ENCODE measurements at places on chromosomes 7 and 10.

DNA sequence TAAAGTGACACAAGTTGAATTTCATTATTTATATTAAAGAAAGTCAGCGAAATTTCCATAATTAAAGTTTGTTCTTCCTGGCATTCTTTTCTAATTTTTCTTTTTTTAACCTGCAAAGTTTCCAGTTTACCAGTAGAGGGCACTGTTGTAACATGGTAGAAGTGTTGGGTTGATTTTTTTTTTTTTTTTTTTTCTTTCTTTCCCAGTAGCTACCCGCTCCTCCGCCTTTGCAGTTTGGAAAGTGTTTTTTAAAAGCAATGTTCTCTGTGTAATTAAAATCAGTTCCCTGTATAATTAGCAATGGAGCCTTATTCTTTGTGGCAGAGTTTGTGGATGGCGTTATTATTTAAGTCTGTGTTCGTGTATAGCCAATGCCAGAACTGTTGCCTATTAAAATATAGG, 53.7 kb downstream of the TAF3 start:
- no peak for DNase-seq

GRCh38 chr10:124827474-124827873, 25.9 kb downstream of the ABRAXAS2 start:
- DNase-seq = no peak

DNA sequence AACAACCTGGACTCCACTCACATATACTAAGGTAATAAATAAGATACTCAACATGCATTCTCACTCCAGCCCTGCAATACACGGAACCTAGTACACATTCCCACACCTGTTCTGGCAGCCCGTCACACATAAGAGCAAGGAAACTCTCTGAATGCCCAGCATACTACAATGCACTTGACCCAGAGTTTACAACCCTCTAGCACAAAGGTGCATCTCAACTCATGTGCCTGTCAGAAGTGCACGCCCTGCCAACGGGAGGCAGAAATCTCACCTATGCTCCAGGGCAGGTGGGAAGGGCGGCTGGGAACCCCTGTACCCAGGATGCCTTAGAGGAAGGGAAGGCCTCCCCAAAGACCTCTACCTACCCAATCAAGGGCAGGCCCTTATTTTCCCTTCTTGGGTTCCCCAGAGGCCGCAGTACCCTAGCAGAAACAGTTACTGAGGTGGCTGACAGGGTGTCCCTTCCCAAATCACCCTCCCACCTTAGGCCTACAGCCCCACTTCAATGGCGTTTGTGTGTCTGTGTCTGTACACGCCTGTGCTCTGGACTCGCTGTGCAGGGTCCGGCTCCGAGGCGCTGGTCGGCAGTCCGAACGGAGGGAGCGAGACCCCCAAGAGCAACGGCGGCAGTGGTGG, 2.0 kb downstream of the EVX1 start:
- no peak for DNase-seq

GRCh38 chr10:126349676-126350075, 38.6 kb downstream of the ADAM12 start:
- no peak for DNase-seq

DNA sequence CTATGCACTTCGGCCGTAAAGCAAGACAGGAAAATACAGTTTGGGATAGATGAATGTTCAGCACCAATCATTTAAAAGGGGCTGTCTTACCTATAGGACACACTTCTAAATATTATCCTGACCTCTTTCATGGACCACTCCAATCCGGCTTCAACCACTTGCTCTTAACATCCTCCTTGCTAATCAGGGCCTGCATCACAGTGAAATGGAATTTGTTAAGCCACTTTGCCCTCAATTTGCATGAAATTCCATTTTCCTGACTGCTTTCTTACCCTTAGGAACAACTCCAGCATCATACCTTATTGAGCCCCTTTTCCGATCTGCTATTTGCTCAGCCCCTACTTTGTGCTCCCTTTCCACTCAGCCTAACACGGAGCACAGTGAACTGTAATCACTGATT, 667.3 kb downstream of the PHTF2 start:
- DNase-seq = no peak

DNA sequence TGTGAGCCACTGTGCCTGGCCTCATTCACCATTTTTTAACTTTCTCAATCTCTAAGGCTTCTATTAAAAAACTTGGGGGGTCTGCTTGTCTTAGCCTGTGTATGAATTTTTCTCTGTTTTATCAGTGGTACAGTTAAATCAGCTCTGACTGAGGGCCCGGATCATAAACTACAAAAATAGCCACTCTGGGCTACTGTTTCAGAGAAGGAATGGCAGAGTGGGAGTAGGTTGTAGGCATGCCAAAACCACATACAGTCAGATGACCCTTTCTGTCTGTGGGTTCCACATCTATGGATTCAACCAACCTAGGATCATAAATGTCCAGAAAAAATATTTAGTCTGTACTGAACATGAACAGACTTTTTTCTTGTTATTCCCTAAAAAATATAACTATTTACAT, 21.3 kb downstream of the TBC1D12 start:
- no peak for DNase-seq

DNA sequence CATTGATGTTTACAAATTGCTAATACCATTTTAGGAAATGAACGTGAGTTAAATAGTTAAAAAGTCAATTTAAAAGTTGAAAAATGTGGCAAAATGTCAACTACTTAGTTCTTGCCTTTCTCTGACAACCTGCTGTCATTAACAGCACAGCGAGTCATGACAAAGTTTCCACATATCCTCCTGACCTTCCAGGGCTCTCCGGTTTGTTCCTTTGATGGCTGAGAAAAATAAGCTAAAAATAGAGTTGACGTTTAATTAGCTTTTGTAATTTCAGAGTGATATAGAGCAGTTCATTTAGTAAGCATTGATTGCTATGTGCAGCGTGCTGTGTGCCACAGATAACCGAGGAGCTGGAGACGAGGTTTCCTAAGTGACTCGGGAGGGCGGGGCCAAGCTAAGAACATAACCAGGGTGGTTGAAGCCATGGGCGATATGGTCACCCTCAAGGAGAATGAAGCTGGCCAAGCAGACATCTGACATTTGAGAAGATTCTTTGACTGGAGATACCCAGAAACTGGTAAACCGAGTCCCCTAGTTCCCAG, 47.9 kb downstream of the OGDH start:
- no peak for DNase-seq

DNA sequence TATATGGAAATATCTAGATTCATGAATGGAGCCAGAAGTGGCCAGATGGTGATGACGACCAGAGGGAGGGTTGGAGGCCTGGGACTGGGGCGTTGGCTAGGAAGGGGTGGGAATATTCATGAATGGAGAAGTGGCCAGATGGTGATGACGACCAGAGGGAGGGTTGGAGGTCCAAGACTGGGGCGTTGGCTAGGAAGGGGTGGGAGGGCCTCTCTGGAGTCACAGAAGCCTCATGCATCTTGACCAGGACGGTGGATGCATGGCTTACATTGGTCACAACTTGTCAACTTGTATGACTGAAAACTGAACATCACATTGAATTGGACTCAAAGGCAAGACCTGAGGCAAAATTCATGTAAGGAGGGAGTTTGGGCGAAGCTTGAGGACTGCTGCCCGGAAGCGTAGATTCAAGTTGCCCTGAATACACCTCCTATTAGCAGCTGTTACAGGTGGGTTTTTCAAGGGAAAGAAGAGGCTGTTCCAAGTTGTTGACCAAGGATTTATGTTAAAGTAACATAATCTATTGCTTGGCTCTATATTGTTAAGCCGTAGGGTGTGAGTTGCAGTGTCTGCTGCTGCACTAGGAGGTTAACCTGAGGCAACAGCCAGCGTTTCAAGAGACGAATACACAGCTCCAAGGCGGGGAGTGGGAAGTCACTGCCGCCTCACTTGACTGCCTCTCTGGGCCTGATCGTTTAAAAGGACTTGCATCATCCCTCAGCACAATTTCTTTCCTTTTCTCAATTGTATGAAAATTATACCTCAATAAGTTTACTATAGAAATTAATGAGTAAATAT, 55.1 kb upstream of the FAM20C start:
- DNase-seq = no peak

DNA sequence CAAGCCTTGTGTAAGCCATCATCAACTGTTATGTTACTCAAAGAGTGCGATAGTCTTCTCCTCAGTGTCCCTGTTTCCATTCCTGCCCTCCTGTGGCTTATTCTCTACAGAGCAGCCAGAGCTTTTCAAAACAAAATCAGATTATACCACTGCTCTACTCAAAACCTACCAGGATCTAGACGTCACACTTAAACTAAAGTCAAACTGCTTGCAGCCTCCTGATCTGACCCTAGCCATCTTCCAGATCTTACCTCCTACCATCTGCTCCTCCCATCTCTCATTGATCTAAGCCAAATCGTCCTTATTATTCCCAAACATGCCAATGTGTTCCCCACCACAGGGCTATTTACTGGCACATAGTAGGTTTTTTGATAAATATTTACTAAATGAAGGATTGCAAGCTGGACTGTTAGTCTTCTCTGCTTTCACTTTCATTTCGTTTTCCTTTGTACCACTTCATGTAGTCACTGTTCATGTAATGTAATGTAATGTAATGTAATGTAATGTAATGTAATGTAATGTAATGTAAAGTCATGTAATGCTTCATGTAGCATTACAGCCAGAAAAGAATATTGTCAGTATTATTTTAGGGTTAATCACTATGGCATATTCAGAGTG, 116.1 kb downstream of the GPR37 start:
- DNase-seq = no peak

DNA sequence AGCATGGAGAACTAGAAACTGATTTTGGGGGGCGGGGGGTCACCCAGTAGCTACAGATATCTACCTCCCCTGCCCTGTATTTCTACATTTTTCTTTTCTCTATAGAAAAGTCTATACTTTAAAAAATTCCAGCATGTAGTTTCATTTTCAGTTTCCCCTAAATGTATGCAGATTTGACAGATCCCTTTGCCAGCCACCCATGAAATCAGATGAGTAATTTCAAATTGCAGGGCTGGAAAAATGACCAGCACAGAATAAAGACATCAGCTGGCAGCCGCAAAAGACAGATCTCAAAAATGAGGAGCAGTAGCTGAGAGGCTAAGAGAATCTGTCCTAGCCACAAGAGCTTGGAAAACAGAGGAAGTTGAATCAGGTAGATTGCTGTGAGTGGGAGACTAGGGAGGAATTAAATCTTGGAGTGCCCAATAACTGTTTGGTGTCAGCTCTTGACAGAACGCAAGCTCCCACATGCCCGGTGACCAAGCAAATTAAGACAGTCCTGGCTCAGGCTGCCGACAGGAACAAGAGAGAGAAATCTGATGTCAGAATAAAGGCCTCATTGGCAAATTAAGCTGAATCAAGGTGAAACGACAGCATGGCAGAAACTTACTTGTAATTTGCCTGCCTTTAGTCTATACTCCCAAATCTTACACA, 24.5 kb downstream of the ADRB1 start:
- DNase-seq = no peak

DNA sequence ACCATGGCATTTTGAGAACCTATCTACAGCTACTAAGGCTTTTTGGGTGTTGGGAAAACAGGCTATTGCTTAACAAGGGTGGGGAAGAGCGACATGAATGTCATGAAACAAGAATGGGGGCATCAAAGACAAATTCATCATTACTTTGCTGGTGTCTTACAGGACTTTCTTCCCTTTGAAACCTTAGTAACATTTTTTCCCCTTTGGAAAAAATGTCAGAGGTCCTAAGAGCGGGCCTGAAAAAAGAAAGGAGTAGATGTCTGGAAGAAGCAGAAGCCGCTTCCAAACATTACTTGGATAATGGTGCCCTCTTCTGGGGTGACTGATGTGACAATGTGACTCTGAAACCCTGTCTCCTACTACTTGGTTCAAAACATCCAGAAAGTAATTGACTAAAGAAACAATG, 3.8 kb upstream of the DDX50 start:
- no peak for DNase-seq

GRCh38 chr7:145020454-145020853, 184.6 kb upstream of the TPK1 start:
- no peak for DNase-seq

GRCh38 chr7:80231707-80232106, 97.1 kb downstream of the GNAI1 start:
- DNase-seq = no peak

GRCh38 chr7:114112806-114113205, 194.0 kb upstream of the PPP1R3A start:
- no peak for DNase-seq

- no peak for DNase-seq
Observed at GRCh38 chr7:84274029-84274638, 79.5 kb upstream of the SEMA3A start.

DNA sequence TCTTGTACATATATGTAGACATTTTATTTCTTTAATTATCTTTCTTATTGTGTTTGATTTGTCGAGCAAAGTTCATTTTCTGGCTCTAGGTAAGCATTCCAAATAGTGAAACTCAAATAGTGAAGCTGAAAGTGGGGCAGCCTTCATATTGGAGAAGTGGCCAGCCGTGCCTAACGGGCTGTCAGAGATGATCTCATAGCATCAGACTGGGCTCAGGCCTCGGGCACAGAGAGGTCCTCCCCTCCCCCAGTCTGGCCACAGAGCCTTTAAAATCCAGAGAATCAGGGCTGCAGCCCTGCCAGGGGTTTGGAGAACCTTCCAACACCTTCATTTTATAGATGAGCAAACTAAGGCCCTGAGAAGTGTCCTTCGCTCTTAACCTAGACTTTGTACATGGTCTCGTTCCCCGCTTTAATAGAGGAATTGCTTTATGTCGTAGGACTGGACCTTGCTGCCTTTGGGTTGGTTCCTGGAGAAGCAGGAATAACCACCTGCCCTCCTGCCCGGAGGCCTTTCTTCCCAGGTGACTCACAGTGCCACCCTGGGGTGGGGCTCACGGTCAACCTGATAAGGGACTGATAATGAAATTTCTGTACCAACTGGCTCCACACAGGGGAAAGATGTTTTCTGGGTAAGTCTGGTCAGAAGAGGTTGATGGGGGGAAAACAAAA, 7.3 kb downstream of the TSPAN15 start:
- DNase-seq = no peak

DNA sequence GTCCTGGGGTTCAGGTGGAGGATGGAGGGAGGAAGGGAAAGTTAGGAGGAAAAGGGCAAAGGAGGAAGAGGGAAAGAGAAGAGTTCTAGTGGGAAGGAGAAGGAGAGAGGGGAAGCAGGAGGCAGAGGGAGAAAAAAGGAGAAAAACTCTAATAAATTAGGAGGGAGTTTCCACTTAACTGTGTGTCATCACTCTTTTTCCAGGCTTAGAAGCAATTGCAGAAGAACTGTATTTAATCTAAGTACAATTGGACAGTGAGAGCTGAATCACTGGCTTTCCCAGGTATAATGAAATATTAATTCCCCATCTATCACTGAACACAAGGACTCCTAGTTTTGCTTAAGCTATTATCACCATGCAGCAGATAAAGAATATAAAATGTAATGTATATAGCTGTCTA, 76.8 kb downstream of the CREB3L2 start:
- DNase-seq = no peak

DNA sequence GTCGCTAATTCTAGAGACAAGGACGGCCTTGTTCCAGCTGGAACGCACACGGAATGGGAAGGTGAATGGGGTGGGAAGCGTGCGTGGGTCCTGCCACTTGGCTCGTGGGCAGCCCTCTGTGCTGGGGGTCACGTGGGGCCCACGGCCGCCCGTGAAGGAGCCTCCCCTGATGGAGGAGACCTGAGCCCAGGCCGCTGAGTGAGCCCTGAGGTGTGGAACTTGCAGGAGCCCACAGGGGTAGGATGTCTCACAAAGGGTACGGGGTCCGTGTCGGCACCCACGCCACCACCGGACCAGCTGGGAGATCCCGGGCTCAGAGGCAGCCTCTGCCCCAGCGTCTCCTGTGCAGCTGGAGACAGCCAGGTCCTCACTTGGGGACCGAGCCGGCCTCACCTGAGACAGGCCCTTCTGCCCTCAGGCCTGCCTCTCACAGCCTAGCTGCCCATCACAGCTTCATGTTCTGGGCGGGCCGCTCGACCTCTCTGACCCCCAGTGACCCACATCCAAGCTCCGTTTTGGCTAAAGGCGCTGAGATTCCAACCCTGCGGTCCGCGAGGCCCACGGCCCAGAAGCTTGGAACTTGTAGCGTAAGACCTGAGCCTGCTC, 84.8 kb downstream of the FOXL3 start:
- no peak for DNase-seq
